Stimulated activated CD8-positive, alpha-beta memory T cell treated with anti-CD3 and anti-CD28 coated beads, Interleukin-15, amount 100 ng/mL, for 1 hour (primary cell): ENCODE measurements at places on chromosomes 3 and 15.

- no peak for DNase-seq
Measured at GRCh38 chr15:28915041-28915810, 29.5 kb downstream of the APBA2 start.

- no peak for DNase-seq
Measured at GRCh38 chr3:12486916-12487315, 2.6 kb downstream of the TSEN2 start.

DNA sequence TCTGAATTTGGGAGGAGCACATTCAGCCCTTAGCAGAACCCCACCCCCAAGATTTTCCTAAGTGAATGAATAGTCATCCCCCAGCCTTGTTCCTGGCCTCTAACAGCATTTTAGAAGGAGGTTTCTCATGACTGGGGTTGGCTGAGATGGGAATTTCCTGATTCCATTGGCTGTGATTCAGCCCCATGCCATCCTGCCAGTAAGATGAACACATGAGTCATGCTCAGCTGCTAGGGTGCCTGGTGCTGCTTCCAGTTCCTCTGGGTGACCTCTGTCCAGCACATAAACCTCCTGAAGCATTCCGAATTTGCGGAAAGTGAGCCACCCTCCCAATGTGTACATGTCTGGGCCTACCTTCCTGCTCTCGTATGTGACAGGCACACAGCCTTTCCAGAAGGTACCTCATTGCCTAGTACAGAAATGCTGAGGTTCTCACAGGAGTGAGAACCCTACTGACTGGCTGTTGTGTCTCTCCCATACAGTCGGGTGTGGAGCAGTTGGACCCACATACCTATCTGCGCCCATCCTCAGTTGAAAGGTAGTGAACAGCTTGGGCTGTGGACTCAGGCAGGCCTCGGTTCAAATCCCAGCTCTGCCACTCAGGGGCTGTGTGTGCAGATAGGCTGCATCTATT is 91.7 kb downstream of the APBA2 start:
- DNase-seq: no peak

GRCh38 chr15:68199340-68199739 is 5.8 kb downstream of the CALML4 start:
- DNase-seq: no peak

DNA sequence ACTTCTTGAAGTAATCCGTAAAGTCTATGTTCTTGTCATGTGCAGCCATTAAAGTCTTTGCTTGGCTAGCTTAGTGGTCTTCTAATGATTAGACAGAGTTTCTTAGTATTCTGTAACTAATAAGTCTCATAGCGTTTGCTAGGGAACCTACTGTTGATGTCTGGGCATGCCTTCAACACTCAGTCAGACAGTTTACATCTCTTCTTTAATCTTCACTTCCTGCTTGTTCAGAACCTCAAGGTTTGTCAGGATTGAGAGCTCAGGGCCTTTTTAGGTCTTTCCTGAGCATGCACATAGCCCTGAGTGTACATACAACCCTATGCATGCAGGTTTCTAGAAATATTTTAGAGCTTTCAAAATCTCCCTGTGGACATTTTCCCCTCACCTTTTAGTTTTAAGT is 426.3 kb downstream of the AGBL1 start:
- DNase-seq: no peak

DNA sequence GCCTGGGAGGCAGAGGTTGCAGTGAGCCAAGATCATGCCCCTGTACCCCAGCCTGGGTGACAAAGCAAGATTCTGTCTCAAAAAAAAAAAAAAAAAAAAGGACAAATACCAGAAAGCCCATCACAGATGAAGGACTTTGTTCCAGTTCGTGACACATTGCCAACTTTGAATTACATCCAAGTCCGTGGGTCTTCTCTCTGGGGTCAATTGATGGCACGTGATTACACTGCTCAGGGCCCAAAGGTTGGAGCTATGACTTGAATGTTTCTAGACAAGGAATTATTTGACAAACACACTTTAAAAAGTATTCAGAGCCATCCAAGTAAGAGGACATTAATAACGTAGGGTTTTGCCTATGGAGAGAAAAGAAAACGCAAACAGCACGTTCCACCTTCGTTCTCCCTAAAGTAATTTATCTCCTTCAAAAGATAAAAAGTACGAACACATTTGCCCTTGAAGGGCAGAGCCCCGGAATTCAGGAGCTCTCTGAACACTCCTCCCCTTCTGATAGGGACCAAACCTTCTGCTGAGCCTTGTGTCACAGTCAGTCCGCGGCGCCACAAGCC is 31.3 kb upstream of the ST3GAL6 start:
- DNase-seq: no peak

GRCh38 chr3:65479990-65480389 is 558.7 kb downstream of the MAGI1 start:
- DNase-seq: no peak

DNA sequence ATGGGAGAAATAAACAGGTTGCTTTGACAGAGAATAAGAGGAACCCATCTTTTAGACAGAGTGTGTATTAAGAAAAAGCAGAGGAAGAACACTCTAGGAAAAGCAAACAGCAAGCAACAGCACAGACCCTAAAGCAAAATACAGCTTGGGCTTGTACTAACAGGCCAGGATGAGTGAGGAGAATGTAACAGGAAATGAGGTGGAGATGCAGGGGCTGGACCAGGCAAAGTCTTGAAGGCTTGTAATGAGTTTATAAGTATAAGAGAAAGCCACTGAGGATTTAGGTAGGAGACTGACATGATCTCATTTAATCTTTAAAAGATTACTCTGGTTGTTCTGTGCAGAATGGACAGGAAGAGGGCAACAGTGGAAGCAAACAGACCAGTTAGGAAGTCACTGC is 4.9 kb downstream of the UBR1 start:
- DNase-seq: no peak

DNA sequence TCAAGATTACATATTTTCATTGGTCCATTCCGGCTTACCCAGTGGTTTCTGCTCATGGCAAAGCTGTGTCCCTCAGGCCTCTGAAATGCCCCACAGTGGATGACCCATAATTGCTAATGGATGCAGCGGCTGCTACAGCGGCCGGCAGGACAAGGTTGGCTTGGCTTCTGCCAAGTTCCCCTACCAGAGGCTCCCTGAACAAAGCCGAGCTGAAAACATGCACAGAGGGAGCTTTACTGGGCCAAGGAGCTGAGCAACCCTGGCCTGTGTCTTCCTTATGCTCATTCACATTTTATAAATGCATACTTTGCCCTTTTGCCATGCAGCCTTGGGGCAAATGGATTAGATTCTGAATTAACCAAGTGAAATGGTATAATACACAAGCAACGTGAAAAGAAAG is 150.5 kb downstream of the NTRK3 start:
- DNase-seq: no peak

DNA sequence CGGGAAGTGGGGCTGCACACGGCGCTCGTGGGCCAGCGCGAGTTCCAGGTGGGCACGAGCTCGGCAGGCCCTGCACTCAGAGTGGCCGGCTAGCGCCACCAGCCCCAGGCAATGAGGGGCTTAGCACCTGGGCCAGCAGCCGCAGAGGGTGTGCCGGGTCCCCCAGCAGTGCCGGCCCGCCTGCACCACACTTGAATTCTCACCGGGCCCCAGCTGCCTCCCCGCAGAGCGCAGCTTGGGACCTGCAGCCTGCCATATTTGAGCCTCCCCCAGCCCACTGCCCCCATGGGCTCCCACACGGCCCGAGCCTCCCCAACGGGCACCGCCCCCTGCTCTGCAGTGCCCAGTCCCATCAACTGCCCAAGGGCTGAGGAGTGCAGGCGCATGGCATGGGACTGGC is 87.5 kb downstream of the CHCHD4 start:
- DNase-seq: no peak

- DNase-seq: no peak
Measured at GRCh38 chr3:171116365-171116764, 89.8 kb upstream of the SLC2A2 start.

DNA sequence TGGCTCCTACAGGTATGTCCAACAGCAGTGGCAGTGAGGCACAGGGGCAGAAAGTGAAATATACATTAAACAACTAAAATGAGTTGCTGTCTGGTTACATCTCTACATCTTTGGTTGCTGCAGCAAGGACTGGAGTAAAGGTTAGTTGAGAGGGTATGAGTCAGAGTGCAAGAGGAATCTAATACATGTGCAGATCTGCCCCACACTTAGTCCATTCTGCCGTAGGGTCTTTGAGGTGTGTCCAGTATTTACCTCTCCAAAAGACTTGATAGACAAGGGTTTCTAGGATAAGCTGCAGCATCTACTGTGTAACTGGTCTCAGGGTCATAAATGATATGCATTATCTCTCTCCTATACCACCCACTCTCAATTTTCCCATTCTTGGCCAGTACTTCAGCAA is 6.2 kb upstream of the NEDD4 start:
- no peak for DNase-seq

DNA sequence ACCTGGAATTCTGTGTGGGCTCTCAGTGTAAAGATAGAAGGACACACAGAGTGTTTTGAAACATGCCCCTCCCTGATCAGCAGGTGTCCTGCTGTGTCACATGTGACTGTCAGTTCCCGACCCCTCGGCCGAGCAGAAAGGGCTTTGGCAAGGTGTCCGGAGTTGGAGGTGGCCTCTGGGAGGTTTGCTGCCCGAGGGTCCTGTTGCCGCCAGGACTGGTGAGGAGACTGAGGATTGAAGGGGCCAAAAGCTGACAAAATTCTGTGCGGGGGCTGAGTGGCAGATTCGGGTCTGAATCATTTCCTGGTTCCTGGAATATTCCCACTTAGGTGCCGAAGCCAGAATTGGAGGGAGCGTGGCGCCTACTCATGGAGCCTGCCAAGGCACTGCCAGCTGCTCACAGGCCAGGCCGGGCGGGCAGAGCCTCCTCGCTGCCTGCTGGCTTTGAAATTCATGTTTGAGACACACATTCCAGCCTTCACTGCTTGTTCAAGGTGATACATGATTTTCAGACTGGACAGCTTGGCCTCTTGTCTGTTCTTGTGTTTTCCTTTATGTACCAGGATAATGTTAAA is 83.8 kb downstream of the APBA2 start:
- DNase-seq: no peak

GRCh38 chr3:124730941-124731297 is 667 bp downstream of the UMPS start:
- no peak for DNase-seq

GRCh38 chr3:20352546-20353179 is 166.7 kb upstream of the SGO1 start:
- DNase-seq: no peak

- no peak for DNase-seq
Measured at GRCh38 chr3:171054921-171055320, 28.4 kb upstream of the SLC2A2 start.

- DNase-seq: no peak
Measured at GRCh38 chr3:22632536-22632935, 570.6 kb upstream of the UBE2E2 start.

- DNase-seq: no peak
Measured at GRCh38 chr3:96000966-96001365, 813.4 kb upstream of the EPHA6 start.

DNA sequence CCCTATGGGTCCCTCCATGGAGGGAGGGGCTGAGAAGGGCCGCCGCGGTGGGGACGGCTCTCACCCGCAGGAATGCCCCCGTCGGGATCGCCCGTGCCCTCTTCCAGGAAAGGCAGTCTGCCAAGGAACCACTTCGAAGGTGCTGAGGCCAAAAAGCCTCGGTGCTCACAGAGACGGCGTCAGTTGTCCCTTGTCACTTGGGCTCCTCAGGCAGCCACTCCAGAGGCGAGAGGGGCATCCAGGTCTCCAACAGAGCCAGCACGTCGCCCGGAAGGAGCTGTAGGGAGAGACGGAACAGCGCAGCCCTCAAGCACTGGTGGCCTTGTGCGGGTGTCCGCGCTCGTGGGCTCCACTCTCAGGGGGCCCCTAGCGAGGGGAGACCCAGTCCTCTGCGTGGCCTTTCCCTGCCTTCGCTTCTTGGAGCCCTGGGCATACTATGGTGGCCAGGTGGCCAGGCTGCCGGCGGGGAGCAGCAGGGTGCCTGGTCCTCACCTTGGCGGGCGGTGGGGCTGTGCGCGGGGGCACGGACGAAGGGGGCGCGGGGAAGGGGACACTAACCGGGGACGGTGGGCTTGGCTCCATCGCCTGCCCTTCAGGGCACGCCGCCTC is 994 bp downstream of the MESP1 start:
- DNase-seq: no peak

DNA sequence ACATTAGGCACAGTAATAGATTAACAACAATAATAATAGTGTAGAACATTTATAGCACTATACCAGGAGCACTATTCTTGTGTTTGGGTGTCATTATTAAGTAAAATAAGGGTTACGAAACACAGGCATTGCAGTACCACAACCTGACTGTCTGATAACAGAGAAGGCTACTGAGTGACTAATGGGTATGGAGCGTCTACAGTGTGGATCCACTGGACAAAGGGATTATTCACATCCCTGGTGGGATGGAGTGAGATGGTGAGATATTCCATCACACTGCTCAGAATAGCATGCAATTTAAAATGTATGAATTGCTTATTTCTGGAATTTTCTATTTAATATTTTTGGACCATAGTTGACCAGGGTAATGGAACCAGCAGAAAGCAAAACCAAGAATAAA is 18.2 kb downstream of the MINDY4B start:
- no peak for DNase-seq

DNA sequence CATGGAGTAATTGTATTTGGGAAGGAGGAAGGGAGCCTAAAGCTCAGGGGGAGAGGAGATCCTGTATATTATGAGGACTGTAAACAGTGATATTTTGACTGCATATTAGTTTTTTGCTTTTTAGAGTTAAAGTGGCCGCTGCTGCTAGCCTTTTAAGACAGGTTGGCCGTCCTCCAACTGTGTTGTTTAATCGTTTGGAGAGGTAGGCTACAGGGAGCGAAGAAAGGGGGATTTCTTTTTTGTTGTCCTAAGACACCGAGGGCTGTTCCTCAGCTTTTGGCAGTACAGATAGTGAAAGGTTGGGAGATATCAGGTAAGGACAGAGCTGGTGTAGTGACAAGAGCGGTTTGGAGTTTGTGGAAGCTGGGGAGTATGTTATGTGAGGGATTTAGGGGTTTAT is 38.2 kb upstream of the RNF7 start:
- DNase-seq: no peak

DNA sequence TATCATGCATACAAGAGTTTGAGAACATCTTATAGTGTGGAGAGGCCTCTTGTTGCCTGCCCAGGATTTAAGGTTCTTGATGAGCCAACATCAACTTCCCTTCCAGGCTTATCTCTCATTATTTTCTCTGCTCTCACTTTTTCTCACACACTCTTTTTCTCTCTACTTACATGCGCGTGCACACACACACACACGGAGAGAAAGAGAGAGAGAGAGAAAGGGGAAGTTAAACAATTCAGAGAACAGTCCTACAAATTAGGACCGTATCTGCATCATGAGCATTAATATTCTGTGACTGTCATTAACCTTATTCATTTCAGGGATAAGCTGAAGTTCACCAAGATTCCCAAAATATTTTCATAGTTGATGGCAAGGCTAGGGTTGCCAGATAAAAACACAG is 269.0 kb downstream of the ZNF621 start:
- DNase-seq: no peak
